ENCODE measurements at places on chromosomes 13 and 19.

GRCh38 chr13:27810461-27810860 is 18.2 kb downstream of the GSX1 start:
- peaks cover 13% of the 10 kb centered on the region for H3K27me3 ChIP-seq
- DNase-seq = no peak
- H3K27ac ChIP-seq = no peak overlapping the region
- H3K36me3 ChIP-seq = no peaks in the 10 kb centered on the region

GRCh38 chr13:111874981-111875380 is 192.0 kb upstream of the SOX1 start:
- no peak for DNase-seq
- H3K36me3 ChIP-seq = no peaks in the 10 kb centered on the region
- H3K4me3 ChIP-seq = no peak overlapping the region
- no peaks in the 10 kb centered on the region for H3K27me3 ChIP-seq
- no peaks in the 10 kb centered on the region for H3K4me1 ChIP-seq
- H3K27ac ChIP-seq = no peak overlapping the region

DNA sequence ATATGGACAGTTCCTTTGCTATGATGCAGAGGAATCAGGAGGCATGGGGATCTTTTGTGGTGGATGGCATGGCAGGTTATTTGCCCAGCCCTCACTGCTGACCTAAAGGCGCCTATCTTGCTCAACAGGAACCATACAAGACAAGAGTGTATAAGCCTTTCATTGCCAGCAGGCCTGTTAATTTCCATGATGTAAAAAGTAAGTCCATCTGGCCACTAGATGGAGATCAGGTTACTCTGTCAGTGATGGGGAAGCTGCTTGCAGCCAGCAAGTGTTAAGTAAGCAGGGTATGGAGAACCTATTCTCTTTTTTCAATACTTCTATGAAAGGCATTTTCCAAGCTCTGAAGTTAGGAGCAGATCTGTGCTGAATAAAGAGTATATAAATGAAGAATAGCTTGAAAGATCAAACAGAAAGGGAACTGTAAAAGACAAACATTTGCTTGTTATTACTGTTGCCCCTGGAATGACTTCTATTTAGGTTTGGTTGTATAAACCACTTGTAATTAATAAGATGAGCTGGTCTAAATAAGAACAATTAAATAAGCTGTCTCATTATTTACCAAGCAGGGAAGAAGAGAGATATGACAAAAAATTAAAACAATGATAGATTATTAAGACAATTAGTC is 210.9 kb downstream of the RGCC start:
- H3K27me3 ChIP-seq = no peaks in the 10 kb centered on the region
- peak; percentile 67 for DNase-seq
- no peaks in the 10 kb centered on the region for H3K36me3 ChIP-seq
- no peak overlapping the region for H3K4me3 ChIP-seq
- H3K27ac ChIP-seq = no peak overlapping the region

GRCh38 chr19:2970201-2970835 is 7.0 kb upstream of the TLE6 start:
- H3K27ac ChIP-seq = no peak overlapping the region
- H3K4me3 ChIP-seq = no peak overlapping the region
- H3K4me1 ChIP-seq = no peaks in the 10 kb centered on the region

DNA sequence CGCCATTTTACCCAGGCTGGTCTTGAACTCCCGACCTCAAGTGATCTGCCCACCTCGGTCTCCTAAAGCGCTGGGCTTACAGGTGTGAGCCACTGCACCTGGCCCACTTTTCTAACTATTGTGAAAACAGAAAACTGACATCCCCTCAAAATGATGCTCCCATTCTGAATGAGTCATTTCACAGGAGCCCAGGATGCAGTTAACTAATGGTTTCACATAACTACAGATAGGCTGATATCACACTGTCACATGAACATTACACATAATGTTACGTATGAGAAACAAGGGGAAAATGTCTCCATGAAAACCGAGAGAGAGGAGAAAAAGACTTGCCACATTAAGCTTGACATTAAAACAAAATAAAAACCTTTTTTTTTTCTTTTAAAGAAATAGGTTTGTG is 37.5 kb downstream of the N4BP2L2 start:
- peaks cover 15% of the 10 kb centered on the region for H3K36me3 ChIP-seq
- DNase-seq = no peak
- H3K4me3 ChIP-seq = no peak overlapping the region
- no peak overlapping the region for H3K27ac ChIP-seq

DNA sequence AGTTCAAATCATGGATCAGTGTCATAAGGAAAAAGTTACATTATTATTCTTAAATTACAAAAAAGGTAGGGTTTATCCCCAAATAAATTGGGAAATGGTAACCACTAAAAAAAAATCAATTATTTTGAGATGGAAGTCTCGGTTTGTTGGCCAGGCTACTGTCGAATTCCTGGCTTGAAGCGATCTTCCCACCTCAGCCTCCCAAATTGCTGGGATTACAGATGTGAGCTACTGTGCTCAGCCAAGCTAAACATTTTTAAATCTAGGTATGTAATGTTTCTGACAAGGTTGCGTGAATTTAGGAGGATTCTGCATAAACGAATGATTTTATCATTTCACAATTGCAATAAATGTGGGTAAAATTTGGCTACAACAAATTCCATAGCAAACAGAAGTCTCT is 2.0 kb downstream of the NAA16 start:
- no peak for DNase-seq
- peak overlapping the region; percentile 92 for H3K4me3 ChIP-seq
- H3K27ac ChIP-seq = no peak overlapping the region
- H3K4me1 ChIP-seq = peaks cover 9% of the 10 kb centered on the region
- no peaks in the 10 kb centered on the region for H3K27me3 ChIP-seq

- H3K27me3 ChIP-seq = no peaks in the 10 kb centered on the region
- H3K4me1 ChIP-seq = peaks cover 4% of the 10 kb centered on the region
- no peaks in the 10 kb centered on the region for H3K36me3 ChIP-seq
- no peak overlapping the region for H3K4me3 ChIP-seq
- H3K27ac ChIP-seq = no peak overlapping the region
These were observed 41.8 kb downstream of the IRS2 start for GRCh38 chr13:109744512-109745051.

- H3K4me3 ChIP-seq = no peak overlapping the region
- H3K27me3 ChIP-seq = no peaks in the 10 kb centered on the region
- peaks cover 5% of the 10 kb centered on the region for H3K4me1 ChIP-seq
- H3K36me3 ChIP-seq = peaks cover 51% of the 10 kb centered on the region
- peak; percentile 84 for DNase-seq
- H3K27ac ChIP-seq = no peak overlapping the region
These were observed 6.9 kb downstream of the TTYH1 start for GRCh38 chr19:54422136-54422535.

- DNase-seq = peak; percentile 94
- H3K36me3 ChIP-seq = peaks cover 5% of the 10 kb centered on the region
- H3K27me3 ChIP-seq = no peaks in the 10 kb centered on the region
These were observed 1.7 kb downstream of the JUND start for GRCh38 chr19:18279516-18280246.

DNA sequence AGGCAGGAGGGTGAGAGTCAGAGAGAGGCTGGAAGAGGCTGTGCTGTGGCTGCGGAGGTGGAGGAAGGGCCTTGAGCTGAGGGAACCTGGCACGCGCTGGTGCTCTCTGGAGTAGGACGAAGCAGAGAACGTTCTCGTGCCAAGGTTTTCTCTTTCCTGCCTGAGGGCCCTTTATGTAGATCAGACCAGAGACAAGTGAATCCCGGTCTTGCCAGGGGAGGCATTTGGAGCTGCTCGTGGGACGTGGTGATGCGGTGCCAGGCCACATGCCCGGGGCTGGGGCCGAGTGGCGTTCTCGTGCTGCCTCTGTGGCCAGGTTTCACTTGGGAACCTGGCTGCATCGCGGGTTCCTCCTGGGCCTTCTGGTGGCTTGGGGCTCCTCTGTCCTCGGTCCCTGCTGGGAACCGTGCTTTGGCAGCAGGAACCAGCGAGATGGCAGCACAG is 54.2 kb downstream of the KDM4B start:
- no peaks in the 10 kb centered on the region for H3K4me1 ChIP-seq
- no peak for DNase-seq
- no peak overlapping the region for H3K27ac ChIP-seq
- H3K4me3 ChIP-seq = no peak overlapping the region

GRCh38 chr19:1252221-1252820 is 3.9 kb downstream of the MIDN start:
- H3K27me3 ChIP-seq = no peaks in the 10 kb centered on the region
- DNase-seq = no peak
- peak overlapping the region; percentile 84 for H3K4me3 ChIP-seq

- H3K27ac ChIP-seq = no peak overlapping the region
- no peaks in the 10 kb centered on the region for H3K4me1 ChIP-seq
- DNase-seq = no peak
- H3K36me3 ChIP-seq = peaks cover 62% of the 10 kb centered on the region
These were observed 3.8 kb upstream of the CCDC97 start for GRCh38 chr19:41305927-41306793.

GRCh38 chr13:40503011-40503410 is 163.4 kb downstream of the FOXO1 start:
- H3K4me1 ChIP-seq = 0 out of 2 replicates have a peak, but pooled peaks cover 3% of the 10 kb centered on the region
- no peaks in the 10 kb centered on the region for H3K27me3 ChIP-seq
- no peak overlapping the region for H3K27ac ChIP-seq
- no peak for DNase-seq
- H3K36me3 ChIP-seq = no peaks in the 10 kb centered on the region

DNA sequence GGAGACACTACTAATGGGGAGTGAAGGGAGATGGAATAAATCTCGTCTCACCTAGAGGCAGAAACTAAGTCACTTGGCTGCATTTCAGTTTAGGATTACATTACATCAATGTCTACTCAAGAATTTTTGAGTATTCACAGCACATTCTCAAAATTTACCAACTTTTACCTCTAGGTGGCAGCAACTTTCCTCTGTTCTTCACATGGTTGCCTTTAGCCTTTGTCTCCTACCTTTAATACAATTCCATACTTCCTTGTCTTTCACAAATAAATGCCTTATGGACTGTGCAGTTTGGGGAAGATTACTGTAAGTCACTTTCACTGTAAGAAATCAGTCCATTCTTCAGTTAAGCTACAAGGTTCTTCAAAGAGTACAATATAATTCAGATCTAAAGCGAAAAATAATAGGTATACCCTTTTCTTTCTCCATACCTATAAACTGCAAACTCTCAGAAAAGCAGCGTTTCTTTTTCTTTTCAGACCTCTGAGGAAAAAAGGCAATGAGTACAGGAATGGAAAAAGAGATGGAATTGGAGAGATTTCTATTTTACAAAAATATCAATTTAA is 379.4 kb downstream of the KLF12 start:
- DNase-seq = no peak
- no peak overlapping the region for H3K27ac ChIP-seq
- no peak overlapping the region for H3K4me3 ChIP-seq

DNA sequence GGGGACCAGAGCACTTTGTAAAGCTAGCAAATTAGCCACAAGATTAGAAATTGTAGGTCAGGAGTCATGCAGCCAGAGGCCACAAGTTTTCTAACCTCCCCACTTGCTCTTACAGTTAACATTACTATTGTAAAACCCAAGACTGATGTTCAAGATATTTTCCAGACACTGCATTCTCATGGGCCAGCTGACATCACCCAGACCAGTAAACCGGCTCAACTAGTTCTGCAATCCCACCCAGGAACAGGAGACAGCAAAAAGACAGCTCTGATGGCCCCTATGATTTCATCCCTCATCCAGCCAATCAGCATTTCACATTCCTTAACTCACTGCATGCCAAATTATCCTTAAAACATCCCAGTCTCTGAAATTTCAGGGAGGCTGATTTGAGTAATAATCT is 178.5 kb downstream of the PRR20E start:
- no peaks in the 10 kb centered on the region for H3K27me3 ChIP-seq
- H3K4me3 ChIP-seq = no peak overlapping the region
- no peak overlapping the region for H3K27ac ChIP-seq
- DNase-seq = no peak
- no peaks in the 10 kb centered on the region for H3K4me1 ChIP-seq

- H3K27ac ChIP-seq = no peak overlapping the region
- H3K4me3 ChIP-seq = no peak overlapping the region
These were observed 815.6 kb downstream of the UQCRFS1 start for GRCh38 chr19:28397306-28397705.

GRCh38 chr19:14511229-14511593 is 7.0 kb downstream of the DNAJB1 start:
- no peaks in the 10 kb centered on the region for H3K27me3 ChIP-seq
- H3K4me3 ChIP-seq = no peak overlapping the region
- H3K36me3 ChIP-seq = peaks cover 27% of the 10 kb centered on the region
- no peak overlapping the region for H3K27ac ChIP-seq
- DNase-seq = no peak

GRCh38 chr19:57816652-57817051 is 1.9 kb upstream of the ZNF552 start:
- no peaks in the 10 kb centered on the region for H3K4me1 ChIP-seq
- DNase-seq = no peak
- no peak overlapping the region for H3K27ac ChIP-seq
- H3K27me3 ChIP-seq = no peaks in the 10 kb centered on the region

DNA sequence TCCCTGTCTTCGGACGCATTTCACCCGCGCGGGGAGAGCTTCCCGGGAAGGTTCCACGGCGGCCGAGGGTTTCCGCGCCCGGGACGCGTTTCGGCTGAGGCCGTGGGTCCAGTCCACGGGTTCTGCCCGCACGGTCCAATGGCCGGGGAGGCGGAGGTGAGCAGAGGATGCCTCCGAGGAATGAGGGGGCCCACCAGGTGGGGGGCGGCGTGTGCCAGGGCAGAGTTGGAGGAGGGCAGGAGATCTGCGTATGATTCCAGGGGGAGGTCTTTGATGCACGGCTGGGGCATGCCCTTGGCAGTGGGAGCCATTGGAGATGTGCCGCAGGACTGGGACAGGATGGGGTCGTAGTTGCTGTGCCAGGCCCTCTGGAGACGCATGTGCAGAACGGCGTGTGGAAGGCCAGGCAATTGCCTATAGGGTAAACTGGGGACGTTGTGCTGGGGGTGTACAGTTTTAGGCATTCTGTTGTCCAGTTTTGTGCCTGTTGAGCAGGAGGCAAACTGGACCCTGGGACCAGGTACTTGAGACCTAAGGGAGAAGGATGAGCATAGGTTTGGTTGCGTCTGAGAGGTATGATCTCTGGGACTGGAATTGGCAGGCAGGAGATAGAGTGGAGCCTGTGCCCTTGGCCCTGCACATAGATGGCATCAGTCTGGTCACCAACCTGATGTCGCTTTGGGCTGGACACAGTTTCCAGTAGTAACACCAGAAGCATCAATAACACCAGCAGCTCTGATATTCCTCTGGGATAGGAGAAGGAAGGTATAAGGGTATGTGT is 751 bp downstream of the ZNF584 start:
- H3K4me3 ChIP-seq = peak overlapping the region; percentile 87
- H3K4me1 ChIP-seq = peaks cover 5% of the 10 kb centered on the region
- H3K27ac ChIP-seq = no peak overlapping the region
- peak; percentile 48 for DNase-seq
- H3K27me3 ChIP-seq = no peaks in the 10 kb centered on the region

DNA sequence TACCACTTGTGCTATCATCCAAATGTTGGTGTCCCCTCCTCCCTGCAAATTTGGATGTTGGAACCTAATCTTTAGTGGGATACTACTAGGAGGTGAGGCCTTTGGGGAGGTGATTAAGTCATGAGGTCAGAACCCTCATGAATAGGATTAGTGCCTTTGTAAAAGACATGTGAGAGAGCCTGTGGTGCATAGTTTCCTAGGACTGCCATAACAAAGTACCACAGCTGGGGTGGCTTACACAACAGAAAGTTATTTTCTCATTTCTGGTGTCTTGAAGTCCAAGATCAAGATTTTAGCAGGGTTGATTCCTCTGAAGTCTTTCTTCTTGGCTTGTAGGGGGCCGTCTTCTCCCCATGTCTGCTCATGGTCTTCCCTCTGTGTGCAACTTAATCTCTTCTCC is 562.6 kb upstream of the ARGLU1 start:
- H3K36me3 ChIP-seq = peaks cover 6% of the 10 kb centered on the region
- no peak for DNase-seq
- H3K4me3 ChIP-seq = no peak overlapping the region
- no peaks in the 10 kb centered on the region for H3K27me3 ChIP-seq
- no peak overlapping the region for H3K27ac ChIP-seq
